ENCODE measurements at places on chromosomes 2 and 18. TPM values are rescaled to one million over a fixed set of nuclear protein-coding genes. Genes with fewer than 3 reads are reported as not detected.

DNA sequence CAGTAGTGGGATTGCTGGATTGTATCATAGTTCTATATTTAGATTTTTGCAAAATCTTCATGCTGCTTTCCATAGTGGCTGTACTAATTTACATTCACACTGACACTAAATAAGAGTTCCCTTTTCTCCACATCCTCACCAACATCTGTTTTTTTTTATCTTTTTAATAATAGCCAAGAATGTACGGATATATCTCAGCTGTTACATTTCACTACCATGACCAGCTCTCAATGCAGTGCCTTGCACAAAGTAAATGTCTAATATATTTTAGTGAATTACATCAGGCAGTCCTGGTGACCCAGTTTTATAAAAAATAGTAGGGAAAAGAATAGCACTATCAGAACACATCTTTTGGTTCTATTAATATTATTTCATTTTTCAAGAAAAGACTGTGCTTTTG, 161.8 kb downstream of the LNPK start:
- DNase-seq: no peak
- no peak overlapping the region for H3K27ac ChIP-seq
- no peaks in the 10 kb centered on the region for H3K36me3 ChIP-seq
- H3K4me3 ChIP-seq: no peak overlapping the region

HOXD12 gene
- not detected for total RNA-seq

DNA sequence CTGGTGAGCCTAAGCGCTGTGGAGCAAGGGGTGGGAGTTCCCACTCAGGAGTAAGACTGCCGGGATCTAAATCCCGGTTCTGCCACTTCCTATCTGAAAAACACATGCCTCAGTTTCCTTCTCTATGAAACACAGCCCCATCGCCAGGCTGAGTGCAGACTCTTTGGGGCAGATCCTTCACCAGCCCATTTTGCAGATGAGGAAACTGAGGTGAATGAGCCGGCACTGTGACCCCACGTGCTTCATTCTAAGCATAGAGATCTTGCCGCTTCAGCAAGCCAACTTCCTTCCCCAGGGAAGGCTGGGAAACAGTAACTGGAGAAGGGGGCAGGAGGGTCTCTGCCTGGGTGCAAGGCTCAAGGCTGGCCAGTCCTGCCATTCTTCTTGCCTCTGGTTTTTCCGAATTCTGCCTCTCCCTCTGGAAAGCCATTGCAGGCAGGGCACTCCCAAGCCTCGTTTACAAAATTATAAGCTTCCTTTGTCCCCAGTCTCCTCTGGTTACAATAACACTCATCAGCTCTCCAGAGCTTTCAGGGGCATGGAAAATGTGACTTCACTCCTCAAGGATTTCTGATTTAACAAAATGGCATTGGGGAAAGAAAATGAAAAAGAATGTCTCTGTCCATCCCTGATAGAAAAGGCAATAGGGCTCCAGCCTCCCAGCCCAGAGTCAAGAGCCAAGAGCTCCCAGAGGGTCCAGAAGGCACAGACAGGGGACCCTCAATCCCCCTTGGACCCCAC, 249.2 kb downstream of the TNS1 start:
- no peaks in the 10 kb centered on the region for H3K36me3 ChIP-seq
- no peaks in the 10 kb centered on the region for H3K27me3 ChIP-seq
- H3K4me3 ChIP-seq: no peak overlapping the region
- peaks cover 12% of the 10 kb centered on the region for H3K4me1 ChIP-seq

POTEJ gene
- not detected for total RNA-seq

Measured in natural killer cell (primary cell).